ENCODE measurements at places on chromosomes 16 and 17. TPM values are rescaled to one million over a fixed set of nuclear protein-coding genes. Genes with fewer than 3 reads are reported as not detected.

- peak; percentile 57 for DNase-seq
Measured at GRCh38 chr17:61551255-61551742, 39.7 kb downstream of the NACA2 start.

DNA sequence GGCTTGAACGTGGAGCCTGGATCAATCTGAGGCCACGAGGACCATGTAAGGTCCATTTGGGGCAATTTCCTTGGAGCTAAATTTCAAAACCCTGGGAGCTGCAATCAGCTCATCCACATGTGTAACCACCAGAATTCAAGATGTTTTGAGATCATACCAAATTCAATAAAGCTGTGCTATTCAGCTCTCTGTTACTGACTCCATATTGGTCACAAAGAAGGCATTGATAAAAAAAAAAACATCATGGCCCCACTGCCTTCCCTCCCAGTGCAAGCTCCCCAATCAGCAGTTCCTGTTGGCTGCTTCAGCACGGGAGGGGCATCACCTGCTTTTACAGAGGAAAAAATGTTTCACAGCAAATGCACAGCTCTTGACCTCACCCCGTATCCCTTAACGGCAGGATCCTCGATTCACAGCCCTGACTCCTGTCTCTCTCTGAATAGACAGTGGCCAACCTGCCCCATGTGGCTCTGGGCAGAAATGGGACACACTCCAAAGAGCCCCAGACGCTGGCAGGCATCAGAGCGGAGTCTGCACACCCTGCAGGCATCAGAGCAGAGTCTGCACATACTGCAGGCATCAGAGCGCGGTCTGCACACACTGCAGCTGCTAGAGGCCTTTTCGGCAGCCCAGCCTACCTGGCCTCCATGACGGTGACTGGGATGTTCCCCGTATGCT, 37.1 kb downstream of the FANCA start:
- no peak for DNase-seq

Gene ENPP7
- not detected for total RNA-seq

Gene RNF43
- 0.04 TPM for total RNA-seq

Gene PTX4
- total RNA-seq = not detected
